ENCODE measurements at places on chromosomes 2 and 18.

DNA sequence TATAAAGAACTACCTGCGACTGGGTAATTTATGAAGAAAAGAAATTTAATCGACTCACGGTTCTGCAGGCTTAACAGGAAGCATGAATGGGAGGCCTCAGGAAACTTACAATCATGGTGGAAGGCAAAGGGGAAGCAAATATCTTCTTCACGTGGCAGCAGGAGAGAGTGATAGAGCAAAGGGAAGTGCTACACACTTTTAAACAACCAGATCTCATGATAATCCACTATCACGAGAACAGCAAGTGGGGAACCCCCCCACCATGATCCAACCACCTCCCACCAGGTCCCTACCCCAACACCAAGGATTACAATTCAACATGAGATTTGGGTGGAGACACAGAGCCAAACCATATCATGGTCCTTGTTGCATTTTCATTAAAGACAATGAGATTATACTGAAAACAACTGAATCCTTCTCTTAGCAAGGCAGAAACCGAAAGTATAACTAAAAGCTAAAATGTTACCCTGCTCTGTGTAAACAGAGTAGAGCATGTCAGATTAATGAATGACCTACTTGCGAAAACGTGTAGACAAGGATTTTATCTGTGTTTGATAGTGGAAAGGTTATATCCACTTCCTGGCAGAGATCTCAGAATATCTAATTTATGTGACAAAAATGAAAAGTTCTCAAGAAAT lies 60.1 kb upstream of the RBBP8 start:
- DNase-seq, result no peak

DNA sequence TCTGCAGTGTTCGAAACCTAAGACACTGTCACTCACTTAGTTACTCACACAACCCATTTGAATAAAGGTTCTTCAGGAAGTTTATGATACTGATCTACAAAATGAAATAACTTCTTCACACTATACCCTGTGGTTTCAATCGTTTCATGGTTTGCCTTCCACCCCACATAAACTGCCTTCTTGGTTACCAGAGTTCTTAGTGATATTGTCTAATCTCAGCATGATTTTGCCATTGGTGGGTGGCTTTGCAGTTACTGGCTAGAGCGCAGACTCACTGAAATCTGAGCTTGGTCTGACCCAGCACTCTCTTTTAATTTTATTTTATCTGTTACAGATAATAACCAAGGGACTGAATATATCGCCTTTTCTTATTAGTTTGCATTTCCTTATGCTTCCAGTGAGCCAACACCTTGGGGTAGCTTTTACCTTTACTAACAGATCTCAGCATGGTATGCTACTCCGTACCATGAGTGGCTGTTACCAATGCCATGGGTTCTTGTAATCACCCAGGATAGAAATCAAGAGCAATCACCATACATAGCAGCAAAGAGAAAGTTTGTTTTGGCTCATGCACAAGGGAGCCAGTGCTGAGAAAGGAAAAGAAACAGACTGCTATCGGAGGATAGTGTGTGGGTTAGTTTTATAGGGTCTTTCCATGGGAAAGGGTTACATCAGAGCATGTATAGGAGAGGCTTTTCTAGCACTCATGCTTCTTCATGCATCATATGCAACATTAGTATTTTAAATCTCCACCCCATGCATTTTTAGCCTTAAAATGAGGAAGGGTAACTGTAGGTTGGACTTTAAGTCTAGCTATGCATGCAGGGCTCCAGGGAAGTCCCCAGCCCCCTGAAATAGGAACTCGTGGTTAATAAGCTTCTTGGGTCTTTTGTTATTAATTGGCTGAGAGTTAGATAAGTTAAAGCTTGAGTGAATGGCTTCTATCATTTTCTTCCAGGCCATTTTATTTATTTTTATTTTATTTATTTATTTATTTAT lies 33.3 kb downstream of the ANXA4 start:
- no peak for DNase-seq

DNA sequence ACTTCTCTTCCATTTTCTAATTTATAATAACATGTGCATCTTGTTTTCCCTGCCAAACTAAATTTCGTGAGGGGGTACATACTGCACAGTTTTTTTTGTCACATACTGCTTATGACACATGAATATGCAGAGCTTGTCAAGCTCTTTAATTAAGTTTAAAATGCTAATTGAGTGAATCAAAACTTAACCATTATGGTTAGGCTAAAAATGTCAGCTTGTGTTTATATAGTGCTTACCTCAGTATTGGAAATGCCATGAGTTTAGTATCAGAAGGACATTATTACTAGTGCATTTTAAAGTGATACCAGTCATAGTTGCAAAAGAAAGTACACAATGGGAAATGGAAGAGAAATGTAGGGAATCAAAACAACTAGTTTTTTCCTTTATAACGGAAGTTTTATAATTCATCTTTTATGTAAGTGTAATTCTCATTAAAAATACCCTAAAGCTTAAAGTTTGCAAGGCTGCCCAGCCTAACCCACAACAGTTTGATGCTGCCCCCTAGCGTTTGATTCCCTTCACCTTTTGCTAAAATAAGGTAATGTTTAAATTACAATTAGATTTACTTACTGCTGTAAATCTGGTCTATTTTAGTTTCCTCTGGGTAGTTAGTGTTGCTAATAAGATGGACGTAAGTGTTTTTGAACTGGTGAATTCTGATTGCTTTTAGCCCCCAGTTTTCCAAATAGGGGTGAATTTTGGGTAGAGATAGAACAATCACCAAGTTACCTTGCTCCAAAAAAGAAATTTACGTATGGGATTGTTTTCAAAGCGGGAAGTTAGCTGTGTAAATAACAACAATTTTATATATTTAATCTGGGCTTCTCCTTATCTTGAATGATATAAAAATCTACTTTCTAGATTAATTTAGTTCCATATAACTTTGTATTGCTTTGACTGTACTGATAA lies 3.2 kb downstream of the SLC39A10 start:
- DNase-seq, result peak; percentile 70

DNA sequence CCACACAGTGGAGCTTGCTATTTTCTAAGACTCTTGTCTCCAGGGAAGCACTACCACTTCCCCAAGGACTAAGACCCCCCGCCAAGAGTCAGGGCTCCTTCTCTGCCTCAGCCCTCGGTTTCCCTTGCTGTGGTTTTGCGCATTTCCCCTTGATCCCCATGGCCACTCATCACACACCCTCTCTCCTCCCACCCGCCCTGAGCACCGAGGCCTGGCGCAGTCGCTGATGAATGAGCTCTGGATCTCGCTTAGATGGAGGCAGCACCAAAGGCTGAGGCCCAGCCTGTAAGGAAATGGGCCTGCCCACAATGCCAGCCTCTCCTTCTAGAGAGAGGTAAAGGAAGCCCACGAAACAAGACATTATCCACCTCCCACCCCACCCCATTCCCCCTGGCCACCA lies 96.9 kb downstream of the TNS1 start:
- DNase-seq, result no peak

DNA sequence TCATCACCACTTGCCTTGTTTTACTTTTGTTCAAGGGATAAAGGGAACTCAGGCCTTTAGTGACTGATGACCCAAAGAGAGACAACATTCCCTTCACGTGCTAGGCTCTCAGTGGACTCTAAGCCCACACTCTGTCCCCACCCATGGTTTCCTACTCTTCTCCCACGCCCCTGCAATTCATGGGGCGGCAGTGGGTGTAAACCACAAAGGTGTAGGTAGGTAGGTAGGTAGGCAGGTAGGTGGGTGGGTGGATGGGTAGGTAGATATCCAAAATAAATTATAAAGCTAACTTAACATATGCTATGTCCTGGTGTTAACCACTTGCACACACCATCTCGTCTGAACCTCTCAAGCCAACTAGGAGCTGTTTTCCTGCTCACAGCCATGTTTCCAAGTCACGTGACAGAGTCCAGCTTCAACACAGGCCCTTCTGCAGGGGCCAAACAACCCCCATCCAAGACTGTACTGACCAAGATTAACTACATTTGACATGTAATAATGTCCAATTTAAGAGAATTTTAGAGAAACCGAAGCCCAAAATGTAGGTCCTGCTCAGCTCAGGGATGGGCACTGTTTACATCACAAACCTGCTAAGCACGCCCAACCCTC lies 33.7 kb downstream of the DNMT3A start:
- no peak for DNase-seq

DNA sequence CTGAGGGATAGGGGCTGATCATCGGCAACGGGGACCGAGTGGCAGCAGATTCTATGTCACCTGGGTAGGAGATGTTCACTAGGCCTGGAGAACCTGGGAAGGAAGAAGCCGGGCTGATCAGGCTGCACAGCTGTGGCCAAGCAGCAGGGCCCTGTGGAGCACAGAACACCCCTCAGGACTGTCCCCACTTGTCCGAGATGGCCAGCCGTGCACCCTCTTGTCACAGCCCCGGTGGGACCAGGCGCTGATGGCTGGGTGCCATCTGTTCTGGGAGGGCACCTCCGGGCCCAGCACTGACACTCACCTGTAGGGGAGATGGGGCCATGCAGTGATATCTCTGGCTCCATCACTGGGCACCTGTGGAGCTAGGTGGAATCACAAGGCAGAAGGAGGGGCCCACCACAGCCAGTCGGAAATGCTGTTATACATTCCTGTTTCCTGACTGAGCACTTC lies 217.9 kb upstream of the RAB6C start:
- no peak for DNase-seq

DNA sequence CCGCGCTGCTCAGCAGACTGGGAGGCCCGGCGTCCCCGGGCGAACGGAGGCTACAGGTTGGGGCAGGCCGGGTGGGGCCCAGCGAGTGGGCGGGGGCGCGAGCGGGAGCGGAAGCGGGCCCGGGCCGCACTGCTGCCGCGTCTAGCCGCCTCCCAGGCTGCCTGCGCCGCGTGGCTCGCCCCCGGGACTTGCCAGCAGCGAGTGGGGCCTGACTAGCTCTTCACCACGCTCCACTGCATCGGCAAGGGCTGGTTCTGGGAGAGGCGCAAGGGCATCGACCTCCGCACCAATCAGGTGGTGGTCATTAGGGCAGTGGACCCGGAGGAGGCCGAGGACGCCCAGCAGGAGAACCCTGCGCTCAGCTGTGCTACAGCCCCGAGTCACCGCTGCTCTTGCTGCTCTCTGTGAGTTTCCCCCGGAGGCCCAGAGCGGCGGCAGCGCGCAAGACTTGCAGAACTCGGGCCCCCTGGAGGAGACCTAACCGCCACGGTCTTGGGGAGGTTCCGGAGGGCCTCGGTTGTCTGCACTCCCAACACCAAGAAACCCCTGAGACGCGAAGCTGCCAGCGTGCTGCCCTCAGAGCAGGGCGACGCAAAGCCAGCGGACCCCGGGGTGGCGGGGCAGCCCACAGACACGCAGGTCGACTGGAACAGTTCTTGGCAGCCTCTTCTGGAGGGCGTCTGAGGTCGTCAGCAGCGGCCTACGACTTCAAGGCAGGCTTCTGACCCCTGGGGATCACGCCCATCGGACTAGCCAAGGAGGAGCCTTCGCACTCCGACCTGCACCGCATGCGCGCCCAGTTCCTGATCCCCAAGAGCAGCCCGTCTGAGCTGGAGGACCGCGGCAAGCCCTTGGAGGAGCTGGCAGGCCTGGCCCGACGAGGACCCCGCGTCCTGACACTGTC lies 27.2 kb upstream of the PTPN2 start:
- DNase-seq, result peak; percentile 49

DNA sequence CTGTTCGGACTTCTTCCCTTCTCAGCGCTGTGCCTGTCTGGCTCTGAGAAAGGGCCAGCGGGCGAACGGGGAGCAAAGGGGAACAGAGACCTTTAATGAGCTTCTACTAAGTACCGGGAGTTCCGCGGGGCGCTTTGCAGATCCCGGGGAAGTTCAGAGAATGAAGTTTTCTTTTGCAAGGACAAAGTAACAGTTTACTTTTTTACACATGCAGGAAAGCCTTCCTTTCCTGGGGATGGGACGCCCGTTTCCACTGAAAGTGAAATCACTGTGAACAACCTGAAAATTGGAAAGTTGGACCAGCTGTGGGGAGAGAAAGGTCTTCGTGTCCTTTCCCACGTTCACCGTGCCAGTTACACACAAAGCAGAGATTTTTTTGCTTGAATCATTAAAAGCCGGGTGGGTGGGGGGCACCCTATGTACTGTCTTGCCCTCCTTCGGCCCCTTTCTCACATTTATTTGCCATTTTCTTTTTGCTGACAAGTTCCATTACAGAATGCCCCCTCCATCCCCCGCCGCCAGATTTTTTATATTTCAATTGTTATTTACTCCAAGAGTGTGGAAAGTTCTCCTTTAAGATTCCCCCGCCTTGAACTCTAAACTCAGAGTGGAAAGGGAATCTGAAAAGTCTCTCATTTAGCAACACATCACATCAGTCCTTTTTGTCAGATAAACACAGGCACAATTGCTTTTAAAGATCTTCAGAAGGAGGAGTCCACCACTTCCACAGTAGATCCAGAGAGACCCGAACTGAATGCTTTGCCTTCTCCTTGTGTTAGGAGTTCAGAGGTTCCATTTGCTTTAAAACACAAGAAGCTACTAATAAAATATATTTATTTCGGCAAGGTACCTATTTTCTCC lies 1.1 kb upstream of the FN1 start:
- no peak for DNase-seq

DNA sequence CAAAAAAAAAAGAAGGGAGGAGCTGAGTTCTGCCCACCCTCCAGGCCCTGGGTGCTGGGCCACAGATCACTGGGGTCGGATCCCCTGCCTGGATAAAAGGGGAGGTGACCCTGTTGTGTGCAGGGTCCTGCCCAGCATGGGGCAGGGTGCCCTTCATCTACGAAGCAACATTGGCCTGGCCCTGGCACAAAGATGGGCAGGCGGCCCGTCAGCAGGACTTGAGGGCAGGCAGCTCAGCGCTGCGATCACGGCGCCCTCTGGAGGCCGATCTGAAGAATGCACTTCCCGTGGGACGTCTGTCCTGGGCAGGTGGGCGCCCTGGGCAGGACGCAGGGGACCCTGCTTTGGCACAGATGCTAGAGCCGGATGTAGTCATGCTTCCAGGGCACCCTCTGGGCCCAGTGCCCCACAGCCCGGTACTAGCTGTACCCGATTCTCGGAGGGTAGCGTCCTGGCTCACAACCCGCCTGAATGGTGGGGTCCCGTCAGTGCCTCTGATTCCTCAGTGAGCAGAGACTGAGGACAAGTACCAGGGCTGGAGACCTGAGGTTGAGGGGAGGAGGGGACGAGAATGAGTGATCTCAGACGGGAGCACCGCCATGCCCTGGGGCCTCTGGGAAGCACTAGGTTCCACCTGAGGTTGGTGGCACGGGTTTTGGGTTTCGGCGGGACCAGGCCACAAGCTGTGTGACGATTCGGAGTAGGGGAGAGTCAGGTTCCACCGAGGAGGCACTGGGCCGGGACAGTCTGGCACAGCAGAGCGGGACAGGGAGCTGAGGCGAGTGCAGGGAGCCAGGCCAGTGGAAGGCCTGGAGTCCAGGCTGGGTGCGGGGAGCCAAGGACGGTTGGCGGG lies 18.0 kb downstream of the ARID5A start:
- peak; percentile 74 for DNase-seq

- DNase-seq, result no peak
Measured at GRCh38 chr2:38557981-38558380, 44.7 kb downstream of the HNRNPLL start.

DNA sequence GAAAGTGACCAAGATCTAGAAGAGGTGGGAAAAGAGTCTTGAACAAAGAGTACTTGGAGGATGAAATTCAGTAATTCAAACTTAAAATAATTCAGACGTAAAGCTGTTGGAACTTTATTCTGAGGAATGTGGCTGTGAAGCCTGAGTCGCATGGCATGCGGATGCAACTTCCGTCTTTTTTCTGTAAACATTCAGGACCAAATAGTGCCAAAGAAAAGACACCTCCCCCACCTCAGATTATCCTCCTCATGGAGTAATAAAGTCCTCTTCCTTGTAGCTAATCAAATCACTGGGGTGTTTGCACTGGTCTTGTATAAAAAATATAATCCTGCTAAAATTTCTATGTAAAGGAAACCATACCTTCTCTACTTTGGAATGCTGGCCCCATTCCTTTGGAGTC lies 790.4 kb downstream of the TSN start:
- no peak for DNase-seq

GRCh38 chr2:125313806-125314205 lies 1288.7 kb downstream of the CNTNAP5 start:
- no peak for DNase-seq

Measured in CD4-positive, alpha-beta T cell treated with Interleukin-15 for 1 hour (primary cell).